NCI-H446 (cell line): ENCODE measurements at places on chromosomes 7 and 10.

DNA sequence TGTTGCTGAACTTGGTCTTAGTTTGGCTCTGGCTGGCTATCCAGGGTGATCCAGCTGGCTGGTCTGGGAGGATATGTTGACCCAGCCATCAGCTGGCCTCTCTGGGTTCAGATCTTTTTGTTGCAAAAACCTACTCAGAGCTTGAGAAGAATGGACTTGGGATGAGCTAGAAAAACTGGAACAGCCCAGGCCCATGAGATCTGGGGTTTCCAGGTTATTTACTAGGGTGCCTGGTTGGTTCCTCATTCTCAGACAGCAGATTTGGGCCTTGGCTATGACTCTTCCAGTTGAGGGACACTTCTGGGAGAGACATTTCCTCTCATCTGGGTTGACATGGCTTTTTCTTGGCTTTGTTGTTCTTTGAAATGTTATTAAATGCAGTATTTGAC, 116.6 kb downstream of the ADCY1 start:
- DNase-seq = no peak

DNA sequence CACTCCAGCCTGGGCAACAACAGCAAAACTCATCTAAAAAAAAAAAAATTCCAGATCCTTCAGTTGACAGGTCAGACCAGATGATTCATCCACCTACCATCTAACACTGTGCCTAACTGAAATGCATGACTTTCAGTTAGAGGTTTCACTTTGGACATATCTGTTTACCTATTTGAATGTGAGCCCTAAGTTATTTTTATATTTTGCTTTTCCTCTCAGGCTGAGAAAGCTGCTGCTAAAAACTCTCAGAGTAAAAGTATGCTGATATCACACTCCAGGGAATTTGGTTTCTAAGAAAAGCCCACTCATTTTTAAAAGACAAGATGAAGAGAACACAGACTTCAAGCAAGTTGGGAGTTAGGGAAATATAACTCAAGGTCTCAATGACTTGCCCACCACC, 126.0 kb downstream of the SGMS1 start:
- no peak for DNase-seq

GRCh38 chr10:121059351-121059750, 208.2 kb downstream of the WDR11 start:
- DNase-seq = peak; percentile 68

DNA sequence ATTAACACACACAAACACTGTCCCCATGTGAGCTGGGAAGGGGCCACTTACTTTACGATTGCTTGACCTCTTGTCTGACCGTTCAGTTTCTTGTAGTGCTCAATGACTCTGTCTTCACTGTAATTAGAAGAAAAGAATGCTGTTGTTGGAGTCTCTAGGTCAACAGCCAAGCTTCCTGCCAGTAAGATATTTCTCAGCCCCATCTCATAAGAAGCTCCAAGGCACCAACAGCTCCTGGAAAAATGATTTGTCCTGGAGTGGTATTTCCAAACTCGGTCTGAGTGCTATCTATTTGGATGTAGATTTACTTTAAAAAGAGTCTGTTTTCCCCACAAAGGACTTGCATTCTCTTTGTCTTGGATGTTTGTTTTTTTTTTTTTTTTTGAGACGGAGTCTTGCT, 153.7 kb downstream of the PRPF18 start:
- DNase-seq = no peak

DNA sequence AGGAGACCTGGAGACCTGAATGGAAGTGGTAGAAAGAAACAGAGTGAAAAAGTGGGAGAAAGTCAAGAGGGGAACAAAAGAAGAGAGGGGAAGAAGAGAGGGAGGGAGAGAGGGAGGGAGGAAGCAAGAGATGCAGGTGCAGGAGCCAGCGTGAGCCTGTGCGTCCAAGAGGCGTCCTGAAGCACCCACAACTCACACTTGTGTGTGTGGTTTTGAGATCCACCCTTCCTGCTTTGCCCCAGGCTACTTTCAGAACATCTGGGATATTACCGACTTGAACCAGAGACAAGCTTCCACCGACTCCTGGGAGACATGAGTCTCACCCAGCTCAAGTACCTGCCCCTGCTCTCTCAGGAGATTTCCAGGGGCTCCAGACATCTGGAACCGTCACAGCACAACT, 9.8 kb downstream of the AFAP1L2 start:
- no peak for DNase-seq
